HuH-7 (cell line): ENCODE measurements at places on chromosomes 12 and 14.

DNA sequence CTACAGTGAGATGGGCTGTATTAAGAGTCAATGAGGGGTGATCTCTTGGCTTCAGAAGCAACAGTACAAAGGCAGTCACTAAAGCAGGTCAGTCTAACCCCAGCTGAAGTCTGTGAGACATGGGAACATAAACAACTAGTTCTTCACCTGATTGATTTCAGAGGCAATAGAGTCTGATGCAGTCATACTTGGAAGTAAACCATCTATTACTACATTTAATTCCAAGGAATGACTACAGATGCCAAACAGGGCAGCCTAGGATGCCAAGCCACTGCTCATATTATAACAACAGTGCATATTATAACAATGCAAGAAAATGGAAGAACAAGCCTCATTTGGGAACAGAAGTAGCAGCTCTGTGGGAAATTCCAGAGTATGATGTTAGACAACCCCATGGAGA, 35.8 kb downstream of the GRIN2B start:
- no peak for DNase-seq

- peak; percentile 52 for DNase-seq
Observed at GRCh38 chr12:27732281-27732680, 21.6 kb downstream of the MRPS35 start.

DNA sequence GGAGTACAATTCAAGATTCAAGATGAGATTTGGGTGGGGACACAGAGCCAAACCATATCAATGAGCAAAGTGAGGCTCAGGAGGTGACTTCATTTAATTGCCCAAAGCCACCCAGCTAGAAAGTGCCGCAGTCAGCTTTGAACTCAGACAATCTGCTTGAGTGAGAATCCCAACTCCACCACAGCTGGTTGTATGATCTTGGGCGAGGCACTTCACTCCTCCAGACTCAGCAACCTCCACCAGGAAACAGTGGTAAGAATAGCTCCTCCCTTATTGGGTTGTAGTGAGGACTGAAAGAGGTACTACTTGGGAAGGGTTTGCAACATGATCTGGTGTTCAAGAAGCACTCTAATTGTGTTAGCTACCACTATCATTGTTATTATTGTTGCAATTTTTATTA, 129.2 kb upstream of the RFLNA start:
- DNase-seq: no peak

DNA sequence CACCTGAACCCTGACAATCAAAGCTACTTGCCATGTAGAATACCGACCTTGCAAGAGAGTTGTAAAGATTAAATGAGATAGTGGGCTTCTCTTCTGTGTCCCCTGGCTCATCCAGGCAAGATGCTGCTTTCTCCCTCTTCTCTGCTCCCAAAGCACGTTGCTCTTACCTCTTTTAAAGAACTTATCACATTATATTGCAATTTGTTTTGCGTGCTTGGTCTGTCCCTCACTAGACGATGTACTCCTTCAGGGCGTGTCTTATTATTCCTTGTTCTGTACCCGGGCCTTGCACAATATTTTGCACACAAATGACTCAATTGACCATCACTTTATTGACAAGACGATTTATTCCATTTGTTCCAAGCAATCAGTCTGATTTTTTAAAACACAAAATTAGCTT, 3.3 kb downstream of the DCN start:
- DNase-seq: no peak

GRCh38 chr12:80829767-80830166, 108.0 kb downstream of the LIN7A start:
- no peak for DNase-seq

DNA sequence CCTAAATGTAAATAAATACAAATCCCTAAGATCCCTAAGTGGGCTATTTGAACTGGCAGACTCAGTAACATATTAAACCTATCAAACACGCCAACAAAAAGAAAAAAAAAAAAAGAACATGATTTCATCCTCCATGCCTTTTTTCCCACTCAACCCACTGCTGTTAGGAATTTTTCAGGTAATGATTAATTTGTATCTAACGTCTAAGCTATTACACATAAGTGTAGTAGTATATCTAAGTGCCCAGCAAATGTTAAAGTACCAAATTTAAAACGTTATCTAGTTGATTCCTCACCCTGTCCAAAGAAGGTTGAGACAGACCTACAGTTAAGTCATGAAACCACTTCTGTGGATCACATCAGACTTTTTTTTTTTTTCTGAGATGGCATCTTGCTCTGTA, 16.4 kb upstream of the ARID4A start:
- no peak for DNase-seq

DNA sequence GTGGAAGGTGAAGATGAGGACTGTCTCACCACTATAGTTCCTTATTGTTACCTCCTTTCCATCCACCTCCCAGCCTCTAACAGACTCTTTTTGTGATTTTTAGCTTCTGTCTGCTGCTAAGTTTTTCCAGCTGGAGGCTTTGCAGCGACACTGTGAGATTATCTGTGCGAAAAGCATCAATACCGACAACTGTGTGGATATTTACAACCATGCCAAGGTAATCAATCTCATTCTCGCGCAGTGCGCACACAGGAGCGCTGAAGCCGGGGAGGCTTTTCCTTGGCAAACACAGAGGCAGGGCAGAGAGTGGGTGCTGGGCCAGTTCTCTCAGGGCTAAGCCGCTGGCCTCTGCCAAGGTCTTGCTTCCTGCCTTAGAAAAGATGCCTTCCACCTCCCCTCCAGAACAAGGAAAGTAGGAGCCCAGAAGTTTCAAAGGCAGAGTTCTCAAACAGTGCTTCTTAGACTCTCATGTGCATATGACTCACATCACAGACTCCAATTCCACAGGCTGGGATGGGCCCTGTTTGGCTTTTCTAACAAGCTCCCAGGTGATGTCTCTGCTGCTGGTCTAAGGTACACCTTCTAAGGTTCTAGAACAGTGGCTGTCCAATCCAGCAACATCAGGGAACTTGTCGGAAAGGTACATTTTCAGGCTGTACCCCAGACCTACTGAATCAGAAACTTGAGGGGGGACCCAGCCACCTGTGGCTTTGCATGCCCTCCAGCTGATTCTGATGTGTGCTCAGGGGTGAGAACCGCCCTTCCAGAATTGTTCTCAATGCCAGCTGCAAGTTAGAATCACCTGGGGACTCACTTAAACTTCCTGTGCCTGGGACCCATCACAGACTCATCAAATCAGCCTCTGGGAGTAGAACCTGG, 33.8 kb upstream of the PWP1 start:
- no peak for DNase-seq

GRCh38 chr14:66859063-66859671, 330.1 kb upstream of the GARIN2 start:
- no peak for DNase-seq
